Motor neuron (in vitro differentiated cells): ENCODE measurements at places on chromosomes 7 and 10.
A peak's percentile ranks its signal among the peaks of the same experiment; 100 is the strongest.

GRCh38 chr7:53095731-53096501 is 60.5 kb downstream of the POM121L12 start:
- ATAC-seq = no peak

DNA sequence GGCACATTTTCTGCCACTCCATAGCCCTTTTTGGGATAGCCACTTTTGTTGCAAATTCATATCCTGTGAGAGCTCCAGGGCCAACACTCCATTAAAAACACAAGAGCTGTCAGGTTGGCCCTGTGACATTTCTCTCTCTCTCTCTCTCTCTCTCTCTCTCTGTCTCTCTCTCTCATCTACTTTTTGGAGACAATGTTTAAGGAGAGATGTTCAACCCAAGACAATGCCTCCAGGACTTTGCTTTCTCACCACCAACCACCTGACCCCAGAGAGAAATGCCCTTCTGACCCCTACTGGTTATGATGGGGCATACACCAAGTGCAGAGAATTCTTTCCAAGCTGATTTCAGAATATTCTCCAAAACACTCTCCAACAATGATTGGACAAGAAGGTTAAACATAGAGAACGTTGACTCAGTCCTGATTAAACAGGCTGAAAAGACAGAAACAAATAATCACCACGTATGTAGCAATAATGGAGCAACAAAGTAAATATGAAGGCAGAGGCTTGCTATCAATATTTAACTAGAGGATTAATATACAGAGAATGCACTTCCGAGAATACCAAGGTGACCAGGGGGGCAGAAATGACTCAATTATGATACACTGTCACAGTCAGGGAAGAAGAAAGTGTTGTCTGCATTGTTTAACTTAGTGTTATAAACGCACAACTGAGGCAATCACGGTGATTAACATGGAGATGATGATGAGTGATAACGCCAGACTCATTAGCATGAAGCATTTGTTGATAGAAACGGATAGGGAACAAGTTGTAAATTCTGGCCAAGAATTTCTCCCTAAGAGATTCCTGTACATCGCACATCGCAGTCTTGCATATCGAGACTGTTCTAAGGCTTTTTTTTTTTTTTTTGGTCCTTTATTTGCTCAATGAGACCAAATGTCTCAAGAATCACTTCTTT is 178.5 kb downstream of the NRP1 start:
- no peak for ATAC-seq

GRCh38 chr10:3471472-3471871 is 298.9 kb upstream of the PITRM1 start:
- ATAC-seq = no peak

GRCh38 chr7:50317221-50317678 is 12.7 kb downstream of the IKZF1 start:
- no peak for ATAC-seq

- no peak for ATAC-seq
Observed at GRCh38 chr7:80934321-80934720, 15.5 kb upstream of the SEMA3C start.

DNA sequence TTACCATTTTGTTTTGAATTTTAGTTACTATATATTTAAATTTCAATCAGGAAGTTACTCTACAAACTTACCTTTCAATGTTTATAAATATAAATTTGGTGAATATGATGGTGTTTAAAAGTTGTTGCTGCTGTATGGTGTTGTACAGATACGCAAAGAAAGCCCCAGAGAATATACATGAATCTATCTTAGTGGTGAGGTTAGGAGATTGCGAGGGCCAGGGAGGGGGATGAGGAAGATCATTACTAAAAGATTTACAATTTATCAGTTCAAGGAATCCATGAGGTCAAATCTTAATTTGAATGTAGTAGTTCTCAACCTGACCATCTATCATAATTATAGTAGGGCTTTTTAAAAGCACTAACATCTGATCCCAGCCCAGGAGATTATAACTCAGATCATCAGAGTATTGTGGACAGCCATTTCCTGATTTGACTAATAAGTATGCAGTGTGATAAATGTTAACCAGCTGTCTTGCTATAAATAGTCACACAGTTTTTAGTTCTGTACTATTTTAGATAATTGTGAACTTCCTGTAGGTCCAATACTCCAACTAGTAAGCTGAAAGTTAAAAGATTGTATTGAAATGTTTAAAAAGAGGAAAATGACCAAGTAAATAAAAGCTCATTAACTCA is 23.6 kb downstream of the FAM3C start:
- no peak for ATAC-seq

DNA sequence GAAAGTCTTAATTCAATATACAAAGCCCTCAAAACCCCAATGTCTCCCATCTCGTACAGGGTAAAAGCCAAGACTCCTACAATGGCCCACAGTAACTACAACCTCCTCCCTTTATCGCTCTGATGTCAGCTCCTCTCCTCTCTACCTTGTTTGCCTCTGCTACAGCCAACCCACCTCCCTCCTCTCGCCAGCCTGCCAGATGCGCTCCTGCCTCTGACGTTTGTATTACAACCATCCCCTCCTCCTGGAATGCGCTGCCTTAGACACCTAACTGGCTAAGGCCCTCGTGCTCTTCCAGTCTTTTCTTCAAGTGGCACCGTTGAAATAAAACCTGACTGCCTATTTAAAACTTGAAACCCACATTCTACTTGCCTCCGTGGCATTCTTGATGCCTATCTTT is 115.3 kb upstream of the MYO3A start:
- peak; percentile 20 for ATAC-seq

- no peak for ATAC-seq
Observed at GRCh38 chr10:98088186-98088971, 46.1 kb upstream of the R3HCC1L start.

- ATAC-seq = no peak
Observed at GRCh38 chr10:28585076-28585475, 52.2 kb downstream of the WAC start.

DNA sequence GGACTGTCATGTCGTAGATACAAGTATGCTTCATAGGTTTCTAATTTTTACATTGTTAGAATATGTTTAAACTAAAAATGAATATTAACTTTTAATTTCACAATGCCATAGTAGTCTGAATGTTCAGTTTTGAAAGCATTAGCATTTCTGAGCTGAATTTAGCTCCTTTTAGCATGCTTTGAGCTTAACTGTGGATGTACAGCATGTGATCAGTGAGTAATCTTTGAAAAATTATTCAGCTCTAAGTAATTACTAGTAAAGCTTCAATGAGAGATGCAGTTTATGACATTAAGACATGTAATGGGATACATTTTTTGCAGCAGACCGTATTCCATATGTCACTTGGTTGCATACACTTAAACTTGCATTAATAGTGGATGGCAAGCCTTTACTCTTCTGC is 114.1 kb upstream of the WNT16 start:
- ATAC-seq = peak; percentile 66

- no peak for ATAC-seq
Observed at GRCh38 chr10:97770255-97770654, 1.5 kb downstream of the SFRP5 start.

DNA sequence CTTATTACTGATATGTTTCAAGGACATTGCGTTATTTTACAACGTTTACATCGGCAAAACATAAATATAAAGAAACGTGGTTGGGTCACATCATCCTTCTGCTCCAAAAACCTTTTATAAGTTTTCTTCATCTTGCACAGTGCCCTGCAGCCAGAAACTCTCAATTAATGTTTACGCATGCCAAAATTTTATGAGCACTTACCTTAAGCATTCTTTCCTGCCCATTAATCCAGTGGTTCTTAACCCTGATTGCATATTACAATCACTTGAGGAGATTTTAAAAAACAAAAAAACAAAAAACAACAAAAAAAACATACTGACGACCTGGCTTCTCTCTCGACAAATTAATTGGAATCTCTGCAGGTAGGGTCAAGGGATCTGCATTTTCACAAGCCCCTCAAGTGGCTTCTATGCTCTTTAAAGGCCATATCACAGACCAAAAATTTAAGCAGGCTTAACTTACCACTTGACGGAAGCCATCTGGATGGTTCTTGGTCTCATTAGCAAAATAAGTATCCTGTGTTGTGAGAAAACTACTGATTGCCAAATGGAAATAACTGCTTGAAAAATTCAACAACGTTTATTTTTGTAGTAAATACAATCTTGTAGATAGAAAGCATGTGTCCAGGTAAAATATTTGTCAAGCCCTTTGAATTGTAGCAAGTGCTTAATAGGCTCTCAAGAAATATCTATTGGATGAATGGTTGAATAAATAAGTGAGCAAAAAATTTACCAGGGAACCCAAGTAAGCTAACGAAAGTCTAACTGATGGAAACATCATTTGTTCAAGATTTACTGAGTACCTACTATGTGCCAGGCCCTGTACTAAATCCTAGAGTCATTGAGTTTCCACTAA is 30.9 kb upstream of the SLC16A12 start:
- ATAC-seq = no peak

GRCh38 chr10:124698545-124699469 is 45.4 kb downstream of the FAM53B start:
- no peak for ATAC-seq

DNA sequence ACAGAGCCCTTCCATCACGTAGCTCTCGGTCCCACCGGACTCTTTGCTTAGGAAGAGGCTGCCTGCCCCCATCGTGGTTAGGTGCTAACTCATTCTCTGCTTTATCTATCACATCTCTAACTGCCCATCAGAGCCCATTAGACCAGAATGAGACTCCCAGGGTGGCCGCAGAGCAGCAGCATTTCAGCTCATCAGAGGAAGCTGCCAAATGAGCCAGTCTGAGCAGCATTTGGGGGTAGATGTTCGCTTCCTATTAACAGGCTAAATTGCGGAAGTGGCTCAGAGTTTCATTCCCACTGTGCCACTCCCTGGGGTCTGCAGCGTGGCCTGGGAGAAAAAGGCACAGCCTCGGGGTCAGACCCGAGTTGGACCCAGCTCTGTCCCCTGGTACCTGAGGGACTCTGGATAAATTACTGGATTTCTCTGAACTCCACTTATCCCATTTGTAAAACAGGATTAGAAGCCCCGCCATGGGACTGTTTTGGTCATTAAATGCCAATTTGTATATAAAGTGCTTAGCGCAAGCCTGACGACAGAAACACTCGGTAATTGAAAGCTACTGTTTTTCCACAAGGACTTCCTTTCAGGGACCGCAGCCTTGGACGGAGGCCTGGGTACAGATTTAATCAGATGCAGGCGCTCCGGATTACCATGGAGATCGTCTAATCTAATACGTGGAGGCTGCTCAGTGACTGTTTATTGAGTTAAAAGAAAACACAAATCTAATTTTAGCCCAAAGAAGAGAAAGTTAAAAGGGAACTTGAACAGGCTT is 73.8 kb upstream of the PRLHR start:
- ATAC-seq = peak; percentile 35

GRCh38 chr7:55046582-55047342 is 27.9 kb downstream of the EGFR start:
- no peak for ATAC-seq

GRCh38 chr10:43070121-43071085 is 6.5 kb upstream of the RET start:
- no peak for ATAC-seq

DNA sequence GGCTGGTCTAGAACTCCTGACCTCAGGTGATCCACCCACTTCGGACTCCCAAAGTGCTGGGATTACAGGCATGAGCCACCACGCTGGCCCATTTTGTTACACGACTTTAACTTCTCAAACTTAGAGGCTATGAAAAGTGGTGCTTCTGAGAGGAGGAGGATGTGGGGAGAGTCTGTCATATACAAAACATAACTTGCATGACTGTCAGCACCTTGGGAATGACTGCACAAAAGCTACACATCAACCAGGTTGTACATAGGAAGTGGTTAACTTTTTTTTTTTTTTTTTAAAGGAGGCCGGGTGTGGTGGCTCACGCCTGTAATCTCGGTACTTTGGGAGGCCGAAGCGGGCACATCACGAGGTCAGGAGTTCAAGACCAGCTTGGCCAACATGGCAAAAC is 43.4 kb upstream of the GSDME start:
- no peak for ATAC-seq

- ATAC-seq = no peak
Observed at GRCh38 chr7:30412782-30413504, 65.6 kb downstream of the NOD1 start.

GRCh38 chr10:61959814-61960213 is 58.3 kb downstream of the ARID5B start:
- ATAC-seq = no peak
